NCI-H1436 treated with DMSO at 0.1 percent for 48 hours (cell line): ENCODE measurements at places on chromosomes 1 and 21.

DNA sequence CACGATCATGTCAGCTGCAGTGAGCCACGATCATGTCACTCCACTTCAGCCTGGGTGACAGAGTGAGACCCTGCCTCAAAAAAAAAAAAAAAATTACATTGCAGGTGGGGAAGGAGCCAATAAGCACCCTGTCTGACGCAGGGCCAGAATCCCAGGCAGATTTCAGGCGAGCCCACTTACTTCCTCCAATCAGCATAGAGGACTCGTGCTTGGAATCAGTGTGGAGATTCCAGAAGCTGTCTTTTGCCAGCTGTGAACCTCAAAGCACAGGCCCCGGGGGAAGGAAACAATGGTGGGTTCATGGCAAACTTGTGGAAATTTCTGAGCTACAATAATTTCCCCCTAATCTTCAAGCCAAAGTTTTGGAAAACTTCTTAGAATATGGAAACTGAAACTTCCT is 178.2 kb upstream of the ZNF644 start:
- DNase-seq, result no peak

DNA sequence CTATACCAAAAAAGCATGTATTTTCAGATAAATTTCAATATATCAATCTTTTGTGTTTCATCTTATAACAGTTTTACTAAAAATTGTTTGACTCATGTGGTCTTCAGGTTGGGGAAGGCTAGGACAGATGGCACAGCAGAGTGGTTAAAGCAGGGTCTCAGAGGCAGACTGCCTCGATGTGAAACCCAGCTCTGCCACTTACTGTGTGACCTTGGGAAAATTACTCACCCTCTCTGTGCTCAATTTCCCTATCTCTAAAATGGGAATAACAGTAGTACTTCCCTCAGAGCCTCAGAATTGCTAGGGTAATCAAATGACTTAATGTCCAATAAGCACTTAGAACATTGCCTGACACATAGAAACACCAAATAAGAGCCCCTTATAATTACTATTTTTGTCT is 262.1 kb upstream of the FMN2 start:
- DNase-seq, result no peak

- DNase-seq, result peak; percentile 5
These were observed at the start of gene CSMD2 for GRCh38 chr1:34164771-34165391. CSMD2 (minus strand) TSS chr1:34165230; CDS start chr1:34165097, 133 bp downstream.

DNA sequence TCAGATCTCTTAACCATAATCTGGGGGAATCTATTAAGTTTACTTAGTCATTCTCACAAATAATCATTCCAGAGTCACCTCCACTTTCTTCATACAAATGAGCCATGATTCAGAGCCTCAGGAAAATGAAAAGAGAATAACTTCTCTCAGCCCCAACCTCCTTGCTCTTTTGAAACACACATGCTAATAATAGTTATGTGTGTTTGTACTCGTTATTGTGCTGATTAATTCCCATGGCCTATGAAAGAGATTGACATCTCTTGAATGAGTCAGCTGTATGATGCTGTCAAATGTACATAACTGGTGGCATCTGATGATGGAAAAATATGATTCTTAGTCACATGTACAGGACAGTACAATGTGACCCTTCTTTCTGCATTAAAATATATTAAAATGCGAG is 41.5 kb downstream of the DTL start:
- no peak for DNase-seq

DNA sequence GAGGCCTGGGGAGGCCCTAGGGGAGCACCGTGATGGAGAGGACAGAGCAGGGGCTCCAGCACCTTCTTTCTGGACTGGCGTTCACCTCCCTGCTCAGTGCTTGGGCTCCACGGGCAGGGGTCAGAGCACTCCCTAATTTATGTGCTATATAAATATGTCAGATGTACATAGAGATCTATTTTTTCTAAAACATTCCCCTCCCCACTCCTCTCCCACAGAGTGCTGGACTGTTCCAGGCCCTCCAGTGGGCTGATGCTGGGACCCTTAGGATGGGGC is 5.2 kb downstream of the ELF3 start:
- no peak for DNase-seq

DNA sequence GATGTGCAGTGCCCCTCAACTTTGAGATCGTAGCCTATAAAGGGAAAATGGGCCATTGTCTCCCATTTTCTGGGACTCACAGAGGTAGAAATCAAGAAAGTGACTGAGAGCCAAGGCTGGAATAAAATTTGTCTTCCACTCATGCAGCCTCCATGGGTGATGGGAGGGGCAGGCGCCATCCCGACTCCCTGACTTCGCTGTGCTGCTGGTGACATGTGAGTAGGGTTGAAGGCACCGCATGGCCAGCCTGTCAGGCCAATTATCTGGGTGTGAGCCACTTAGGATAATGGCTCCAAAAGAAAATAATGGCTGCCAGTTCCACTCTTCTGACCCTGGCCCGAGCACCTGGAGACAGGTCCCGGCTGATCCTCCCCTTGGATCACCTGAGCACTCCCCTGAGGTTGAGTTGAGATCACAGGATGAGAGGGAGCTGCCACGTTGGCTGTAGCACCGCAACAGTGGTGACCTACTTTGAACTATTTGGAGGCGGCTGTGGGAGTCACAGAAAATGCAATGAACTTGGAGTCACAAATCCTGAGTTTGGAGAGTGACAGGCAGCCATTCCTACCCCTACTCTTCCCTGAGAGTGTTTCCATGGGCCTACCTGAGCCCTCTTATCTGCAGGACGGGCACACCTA is 26.3 kb downstream of the CAPN9 start:
- no peak for DNase-seq
